ENCODE measurements at places on chromosomes 3 and 15.

- H3K36me3 ChIP-seq: no peaks in the 10 kb centered on the region
- H3K27me3 ChIP-seq: no peaks in the 10 kb centered on the region
- H3K27ac ChIP-seq: no peak overlapping the region
- no peak for DNase-seq
- no peak overlapping the region for H3K4me3 ChIP-seq
Measured at GRCh38 chr3:23928524-23928923, 11.6 kb downstream of the RPL15 start.

DNA sequence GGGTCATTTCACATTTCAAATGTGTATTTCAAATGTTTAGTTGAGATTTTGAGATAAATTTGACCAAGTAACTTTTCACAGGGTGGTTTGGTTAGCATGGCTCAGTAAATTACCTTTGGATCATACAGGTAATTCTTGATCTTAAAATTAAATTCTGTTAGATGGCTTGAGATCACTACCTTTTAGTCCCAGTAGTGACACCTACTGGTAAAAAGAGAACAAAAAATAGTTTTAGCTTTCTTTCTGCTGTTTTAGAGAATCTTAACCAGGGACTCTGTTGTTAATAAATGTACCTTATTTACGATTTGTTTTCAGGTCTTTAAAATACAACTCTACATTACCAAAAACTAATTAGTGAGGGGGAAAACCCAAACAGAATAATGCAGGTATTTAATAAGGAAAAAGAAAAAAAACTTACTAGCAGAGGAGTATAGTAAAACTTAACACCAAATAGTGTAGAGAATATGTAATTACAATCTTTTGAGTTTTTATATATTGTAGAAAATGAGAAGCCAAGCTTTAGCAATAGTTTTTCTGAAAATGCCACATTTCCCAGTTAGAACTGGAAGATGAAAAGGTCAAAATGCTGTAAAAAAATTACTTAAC, 620.3 kb upstream of the AGTR1 start:
- no peaks in the 10 kb centered on the region for H3K4me1 ChIP-seq
- no peak overlapping the region for H3K4me3 ChIP-seq
- no peak for DNase-seq
- H3K27me3 ChIP-seq: no peaks in the 10 kb centered on the region
- H3K36me3 ChIP-seq: no peaks in the 10 kb centered on the region

DNA sequence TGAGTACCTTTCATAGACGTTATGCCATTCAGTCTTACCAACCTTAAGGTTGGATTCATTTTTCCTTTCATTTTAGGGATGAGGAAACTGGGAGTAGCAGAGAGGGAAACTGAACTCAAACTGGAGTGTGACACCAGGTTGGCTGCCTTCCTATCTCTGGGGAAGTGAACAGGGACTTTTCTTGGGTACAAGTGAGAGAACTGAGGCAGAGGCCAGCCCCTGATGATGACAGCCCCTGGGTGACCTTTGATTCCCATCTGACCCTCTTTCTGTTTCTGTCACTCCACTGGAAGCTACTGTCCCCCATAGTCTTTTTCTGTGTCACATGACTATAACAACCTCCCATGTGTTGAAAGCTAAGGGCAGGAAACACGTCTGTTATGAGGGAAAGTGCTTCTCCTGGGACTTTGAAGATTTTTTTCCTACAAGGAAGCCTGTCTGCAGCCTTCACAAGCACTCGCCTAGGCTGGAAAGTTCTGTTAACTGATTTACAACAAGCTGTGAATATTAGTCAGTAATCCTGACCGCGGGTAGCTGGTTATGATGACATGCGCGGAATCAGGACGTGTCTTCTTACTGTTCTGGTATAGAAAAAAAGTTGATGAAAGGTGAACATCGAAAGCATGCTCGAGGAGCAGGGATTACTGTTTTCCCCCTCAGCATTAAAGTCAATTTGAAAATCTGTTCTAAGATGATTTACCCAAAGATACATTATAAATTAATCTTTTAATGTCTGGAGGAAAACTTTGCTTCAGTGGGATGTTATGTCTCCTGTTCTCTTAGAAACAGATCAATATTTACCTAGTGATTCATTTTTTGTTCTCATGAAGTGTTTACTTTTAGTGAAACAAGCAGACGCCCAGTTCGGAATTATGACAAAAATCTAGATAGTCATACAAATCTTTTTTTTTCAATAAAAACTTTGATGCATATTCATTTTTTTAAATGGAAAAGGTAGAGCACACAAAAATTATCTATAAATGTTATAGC, 31.5 kb downstream of the ABHD2 start:
- H3K27me3 ChIP-seq: no peaks in the 10 kb centered on the region
- DNase-seq: no peak

DNA sequence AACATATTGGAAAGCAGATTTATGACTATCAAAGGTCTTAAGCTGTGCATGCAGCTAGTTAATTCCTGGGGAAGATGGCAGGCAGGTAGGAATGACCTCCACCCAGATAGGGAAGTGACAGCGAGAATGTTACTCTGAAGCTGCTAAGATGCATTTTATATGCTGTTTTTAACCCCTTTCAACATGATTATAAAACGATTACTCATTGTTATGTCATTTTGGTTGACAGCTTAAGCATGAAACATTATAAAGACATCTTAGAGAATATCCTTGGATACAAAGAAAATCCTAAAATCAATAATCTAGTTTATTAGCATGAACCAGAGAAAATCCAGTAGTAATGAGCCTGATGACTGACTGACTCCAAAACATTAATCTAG, 220.5 kb downstream of the NR1D2 start:
- H3K27ac ChIP-seq: no peak overlapping the region
- H3K4me3 ChIP-seq: no peak overlapping the region
- H3K27me3 ChIP-seq: no peaks in the 10 kb centered on the region
- H3K4me1 ChIP-seq: peaks cover 12% of the 10 kb centered on the region

GRCh38 chr3:192514754-192515663, 212.3 kb downstream of the FGF12 start:
- peak; percentile 89 for DNase-seq
- H3K4me3 ChIP-seq: peak overlapping the region; percentile 70
- peaks cover 6% of the 10 kb centered on the region for H3K4me1 ChIP-seq
- no peak overlapping the region for H3K27ac ChIP-seq
- no peaks in the 10 kb centered on the region for H3K36me3 ChIP-seq
- no peaks in the 10 kb centered on the region for H3K27me3 ChIP-seq

- H3K27ac ChIP-seq: no peak overlapping the region
- DNase-seq: no peak
- no peaks in the 10 kb centered on the region for H3K36me3 ChIP-seq
- H3K4me1 ChIP-seq: no peaks in the 10 kb centered on the region
- H3K4me3 ChIP-seq: no peak overlapping the region
Measured at GRCh38 chr15:86813892-86814291, 734.2 kb downstream of the AGBL1 start.

- H3K4me1 ChIP-seq: no peaks in the 10 kb centered on the region
- no peaks in the 10 kb centered on the region for H3K27me3 ChIP-seq
- DNase-seq: no peak
Measured at GRCh38 chr3:8301977-8302735, 199.5 kb upstream of the LMCD1 start.

DNA sequence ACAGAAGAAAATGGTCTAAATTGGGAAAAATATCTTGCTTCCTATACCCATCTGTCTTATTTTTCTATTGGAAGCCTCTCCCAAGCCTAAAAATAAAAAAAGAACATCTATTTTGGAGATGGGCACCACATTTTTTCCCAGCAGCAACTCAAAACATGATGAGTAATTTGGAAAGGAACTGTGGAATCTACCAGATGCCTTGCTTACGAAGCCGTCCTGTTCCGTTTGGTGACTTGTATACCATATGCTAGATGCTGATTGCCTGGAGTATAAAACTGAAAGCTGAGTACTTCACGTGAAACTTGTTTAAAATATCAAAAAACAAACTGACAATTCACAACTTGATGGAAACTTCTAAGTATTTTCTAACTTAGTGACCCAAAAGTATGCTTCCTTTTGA, 491.0 kb downstream of the ROBO2 start:
- no peak for DNase-seq
- H3K27ac ChIP-seq: no peak overlapping the region
- 0 out of 2 replicates have a peak, but pooled peaks cover under 1% of the 10 kb centered on the region for H3K4me1 ChIP-seq
- no peaks in the 10 kb centered on the region for H3K27me3 ChIP-seq
- H3K36me3 ChIP-seq: no peaks in the 10 kb centered on the region

DNA sequence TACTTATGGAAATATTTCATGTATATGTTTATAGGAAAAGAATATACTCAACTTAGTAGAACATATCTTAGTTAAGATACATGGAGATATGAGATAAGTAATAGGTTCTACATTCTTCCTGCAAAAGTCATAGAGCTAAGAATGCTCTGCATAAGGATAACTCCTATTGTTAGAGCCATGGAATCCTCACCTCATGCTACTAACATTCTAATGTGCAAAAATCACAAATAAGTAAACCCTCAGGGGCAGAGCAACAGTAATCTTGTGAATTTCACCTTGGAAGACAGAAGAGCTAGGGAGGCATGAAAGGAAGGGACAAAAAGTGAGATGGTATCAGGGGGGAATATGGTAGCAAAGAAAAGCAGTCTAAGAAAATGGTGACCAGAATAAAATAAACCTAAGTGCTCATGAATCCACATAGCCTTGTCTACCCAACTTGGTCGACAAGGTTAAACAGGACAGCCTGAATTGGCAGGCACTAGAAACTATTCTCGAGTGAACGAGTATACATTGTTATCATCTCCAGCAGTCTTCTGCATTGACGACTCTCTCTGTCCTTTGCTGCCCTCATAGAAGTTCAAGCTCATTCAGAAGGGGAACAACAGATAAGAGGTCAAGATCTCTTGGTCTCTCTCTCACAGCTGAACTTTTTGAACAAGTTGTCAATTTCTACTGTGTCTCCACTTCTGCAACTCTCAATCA, 52.8 kb downstream of the XRN1 start:
- peaks cover 2% of the 10 kb centered on the region for H3K36me3 ChIP-seq
- H3K27me3 ChIP-seq: no peaks in the 10 kb centered on the region
- no peak for DNase-seq
- H3K27ac ChIP-seq: no peak overlapping the region

GRCh38 chr3:21505711-21506460, 245.1 kb downstream of the ZNF385D start:
- no peak for DNase-seq
- H3K27me3 ChIP-seq: no peaks in the 10 kb centered on the region
- no peaks in the 10 kb centered on the region for H3K36me3 ChIP-seq
- no peak overlapping the region for H3K4me3 ChIP-seq
- H3K4me1 ChIP-seq: no peaks in the 10 kb centered on the region
- H3K27ac ChIP-seq: no peak overlapping the region

DNA sequence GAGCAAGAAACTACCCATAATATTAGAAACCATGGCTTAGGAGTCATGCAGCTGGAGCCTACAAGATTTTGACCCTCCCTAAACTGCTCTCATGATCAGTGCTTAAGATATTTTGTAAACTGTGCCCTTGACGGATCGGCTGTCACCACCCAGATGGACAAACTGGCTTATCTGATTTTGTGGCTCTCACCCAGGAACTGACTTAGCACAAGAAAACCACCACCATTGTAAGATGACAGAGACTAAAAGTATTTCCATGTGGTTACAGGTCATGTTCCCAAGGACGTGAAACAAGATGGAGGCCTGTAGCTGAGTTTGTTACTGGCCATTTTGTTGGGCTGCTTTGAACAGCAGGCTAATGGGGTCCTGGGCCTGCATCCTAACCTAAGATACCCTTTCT, 940.9 kb downstream of the OTOL1 start:
- H3K4me1 ChIP-seq: no peaks in the 10 kb centered on the region
- H3K27me3 ChIP-seq: no peaks in the 10 kb centered on the region
- H3K4me3 ChIP-seq: no peak overlapping the region
- no peaks in the 10 kb centered on the region for H3K36me3 ChIP-seq
- no peak for DNase-seq

GRCh38 chr3:33729993-33730392, 11.9 kb upstream of the CLASP2 start:
- no peaks in the 10 kb centered on the region for H3K27me3 ChIP-seq
- no peak overlapping the region for H3K27ac ChIP-seq
- H3K4me1 ChIP-seq: no peaks in the 10 kb centered on the region
- no peaks in the 10 kb centered on the region for H3K36me3 ChIP-seq
- no peak for DNase-seq
- no peak overlapping the region for H3K4me3 ChIP-seq

- no peaks in the 10 kb centered on the region for H3K4me1 ChIP-seq
- no peak overlapping the region for H3K4me3 ChIP-seq
- no peak for DNase-seq
- H3K27ac ChIP-seq: no peak overlapping the region
Measured at GRCh38 chr3:177778633-177779032, 581.4 kb upstream of the TBL1XR1 start.

GRCh38 chr15:48085591-48085930, 35.2 kb upstream of the SLC24A5 start:
- no peak overlapping the region for H3K4me3 ChIP-seq
- no peaks in the 10 kb centered on the region for H3K27me3 ChIP-seq
- no peaks in the 10 kb centered on the region for H3K36me3 ChIP-seq

GRCh38 chr3:69116162-69116561, 6.2 kb downstream of the LMOD3 start:
- H3K4me3 ChIP-seq: no peak overlapping the region
- H3K27ac ChIP-seq: no peak overlapping the region
- H3K27me3 ChIP-seq: no peaks in the 10 kb centered on the region
- H3K4me1 ChIP-seq: peaks cover under 1% of the 10 kb centered on the region
- H3K36me3 ChIP-seq: no peaks in the 10 kb centered on the region

- peaks cover 6% of the 10 kb centered on the region for H3K4me1 ChIP-seq
- H3K27ac ChIP-seq: peak within 1 kb of the TSS; percentile 88
- H3K27me3 ChIP-seq: no peaks in the 10 kb centered on the region
- peak; percentile 94 for DNase-seq
Measured at GRCh38 chr15:66497502-66498455, at the start of gene SNAPC5. Gene SNAPC5, minus strand, starts transcription at chr15:66497762. Its CDS starts 31 bp downstream, at chr15:66497731.

DNA sequence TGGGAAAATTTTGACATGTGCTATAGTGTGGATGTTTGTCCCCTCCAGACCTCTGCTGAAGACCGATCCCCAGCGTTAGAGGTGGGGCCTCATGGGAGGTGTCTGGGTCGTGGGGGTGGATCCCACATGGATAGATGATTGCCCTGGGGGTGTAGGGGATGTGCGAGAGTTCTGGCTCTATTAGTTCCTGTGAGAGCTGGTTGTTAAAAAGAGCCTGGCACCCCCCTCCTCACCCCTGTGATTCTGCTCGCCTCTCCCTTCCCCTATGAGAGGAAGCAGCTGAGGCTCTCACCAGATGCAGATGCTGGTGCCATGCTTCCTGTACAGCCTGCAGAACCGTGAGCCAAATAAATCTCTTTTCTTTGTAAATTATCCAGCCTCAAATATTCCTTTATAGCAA, 67.4 kb downstream of the ATP10A start:
- H3K27me3 ChIP-seq: no peaks in the 10 kb centered on the region
- H3K36me3 ChIP-seq: no peaks in the 10 kb centered on the region
- no peak overlapping the region for H3K4me3 ChIP-seq
- H3K4me1 ChIP-seq: no peaks in the 10 kb centered on the region
- no peak for DNase-seq

DNA sequence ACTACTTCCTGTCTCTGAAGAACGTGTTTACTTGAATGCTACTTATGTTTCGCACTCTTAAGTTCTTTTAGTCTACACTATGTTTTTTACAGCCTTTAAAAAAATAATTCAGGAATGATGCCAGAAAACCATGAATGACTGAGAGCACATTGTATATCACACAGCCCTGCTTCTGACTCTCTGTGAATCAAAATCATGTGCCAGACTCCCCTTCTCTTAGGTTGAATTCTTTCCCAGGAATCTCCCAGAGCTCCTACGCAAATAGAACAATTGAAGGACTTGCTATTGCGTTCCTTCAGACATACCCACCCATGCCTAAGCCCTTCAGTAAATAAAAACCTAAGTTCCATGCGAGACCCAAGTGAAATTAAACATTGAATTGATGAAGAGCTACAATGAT, 782.0 kb upstream of the ALCAM start:
- H3K27me3 ChIP-seq: no peaks in the 10 kb centered on the region
- no peaks in the 10 kb centered on the region for H3K36me3 ChIP-seq
- H3K4me3 ChIP-seq: no peak overlapping the region
- DNase-seq: no peak

- no peaks in the 10 kb centered on the region for H3K36me3 ChIP-seq
- H3K27ac ChIP-seq: no peak overlapping the region
Measured at GRCh38 chr3:143851331-143852017, 3.2 kb upstream of the SLC9A9 start.
